Hippocampal formation (tissue), 2 donors: ENCODE measurements at places on chromosomes 1 and 21.

GRCh38 chr1:199174336-199174735, 535.5 kb downstream of the PTPRC start:
- DNase-seq, result no peak

GRCh38 chr1:77620273-77620672, 62.2 kb downstream of the ZZZ3 start:
- DNase-seq, result no peak

DNA sequence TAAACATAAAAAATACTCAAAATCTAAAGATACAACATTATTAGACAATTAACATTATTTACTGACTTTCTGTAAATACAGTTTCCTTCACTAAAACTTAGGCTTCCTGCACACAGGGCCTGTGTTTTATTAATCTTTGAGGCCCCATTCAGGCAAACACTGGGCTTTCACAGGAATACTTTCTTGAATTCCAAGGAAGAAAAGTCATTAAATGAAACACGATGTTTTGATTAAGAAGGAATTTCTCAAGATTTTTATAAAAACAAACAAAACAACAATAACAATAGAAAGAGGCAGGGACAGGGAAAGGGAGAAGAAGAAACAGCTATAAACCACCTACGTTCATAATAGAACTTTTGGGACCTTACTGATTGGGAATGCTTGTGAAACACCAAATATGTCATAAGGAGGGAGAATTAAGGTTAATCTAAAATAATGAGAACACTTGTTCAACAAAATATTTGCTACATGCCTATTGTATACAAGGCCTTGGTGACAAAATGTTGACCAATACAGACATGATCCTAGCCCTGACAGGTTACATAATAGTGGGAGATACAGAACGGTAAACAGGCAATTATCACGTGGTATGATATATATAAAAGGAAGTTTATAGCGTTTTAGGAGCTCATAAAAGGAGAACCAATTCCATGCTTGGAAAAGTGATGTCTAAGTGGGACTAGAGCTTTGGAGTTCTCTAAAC, 3.6 kb downstream of the DDAH1 start:
- no peak for DNase-seq

DNA sequence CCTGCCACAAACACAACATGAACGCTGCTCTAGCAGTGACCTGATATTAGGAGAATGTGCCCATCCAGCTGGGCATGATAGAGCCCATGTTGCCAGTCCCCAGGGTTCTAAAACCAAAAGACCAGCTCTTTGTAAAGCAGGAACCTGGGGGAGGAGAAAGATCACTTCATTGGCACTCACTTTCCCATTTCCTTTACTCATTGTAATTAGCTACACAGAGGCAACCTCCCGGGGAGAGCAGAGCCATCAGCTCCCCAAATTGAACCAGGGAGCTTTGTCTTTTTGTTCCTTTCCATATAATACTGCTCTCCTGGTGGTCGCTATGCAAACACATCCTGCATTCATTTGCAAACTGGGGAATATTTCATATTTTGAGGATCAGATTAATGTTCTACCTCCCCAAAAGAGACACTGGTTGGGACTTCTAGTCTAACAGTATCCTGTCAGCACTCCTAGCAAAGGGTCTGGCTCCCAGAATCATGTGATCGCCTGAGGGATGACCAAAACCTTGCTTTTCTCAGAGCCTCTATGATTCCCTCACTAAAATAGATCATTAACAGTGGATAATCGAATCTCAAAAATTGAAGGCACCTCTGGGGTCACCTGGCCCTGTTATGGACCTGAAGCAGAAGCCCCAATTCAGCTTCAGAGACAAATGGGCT, 76.7 kb upstream of the CD1D start:
- DNase-seq, result no peak

GRCh38 chr21:42251654-42252324, 32.8 kb downstream of the ABCG1 start:
- no peak for DNase-seq

- DNase-seq, result no peak
These were observed 100.9 kb upstream of the RUNX3 start for GRCh38 chr1:25030674-25031589.

DNA sequence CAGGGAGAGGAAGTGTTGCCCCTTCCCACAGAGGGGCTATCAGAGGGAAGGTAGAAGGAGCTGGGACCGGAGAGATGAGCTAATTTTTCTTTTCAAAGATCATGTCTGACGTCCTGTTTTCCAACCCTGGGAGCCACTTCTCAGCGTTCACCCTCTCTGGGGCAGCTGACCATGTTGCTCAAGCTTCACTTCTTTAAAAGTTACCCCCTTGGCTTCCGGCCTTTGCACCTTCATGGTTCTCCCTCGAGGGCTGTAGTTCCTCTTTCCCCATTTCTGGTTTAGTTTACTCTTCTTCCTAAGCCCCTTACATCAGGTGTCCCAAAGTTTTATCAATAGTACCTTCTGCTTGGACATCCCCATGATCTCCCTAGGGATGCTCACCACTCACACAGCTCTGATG, 23.8 kb upstream of the CSF1 start:
- no peak for DNase-seq

DNA sequence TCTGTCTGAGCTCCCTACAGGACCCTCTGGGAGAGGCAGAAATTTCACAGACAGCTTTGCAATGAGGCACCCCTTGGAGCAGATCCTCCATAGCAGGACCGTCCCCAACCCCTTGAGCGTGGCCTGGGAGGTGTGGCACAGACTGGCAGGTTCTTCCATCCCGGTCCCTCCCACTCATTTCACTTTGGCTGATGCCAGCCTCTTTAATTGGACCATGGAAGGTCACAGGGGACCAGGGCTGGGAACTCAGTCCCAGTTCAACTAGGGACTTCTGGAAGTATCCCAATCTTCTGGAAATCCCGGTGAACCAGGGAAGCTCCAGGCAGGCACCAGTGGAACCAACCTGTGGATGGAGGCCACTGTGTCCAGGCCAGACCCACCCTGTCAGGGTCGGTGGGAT, 83.7 kb downstream of the SPSB1 start:
- no peak for DNase-seq

DNA sequence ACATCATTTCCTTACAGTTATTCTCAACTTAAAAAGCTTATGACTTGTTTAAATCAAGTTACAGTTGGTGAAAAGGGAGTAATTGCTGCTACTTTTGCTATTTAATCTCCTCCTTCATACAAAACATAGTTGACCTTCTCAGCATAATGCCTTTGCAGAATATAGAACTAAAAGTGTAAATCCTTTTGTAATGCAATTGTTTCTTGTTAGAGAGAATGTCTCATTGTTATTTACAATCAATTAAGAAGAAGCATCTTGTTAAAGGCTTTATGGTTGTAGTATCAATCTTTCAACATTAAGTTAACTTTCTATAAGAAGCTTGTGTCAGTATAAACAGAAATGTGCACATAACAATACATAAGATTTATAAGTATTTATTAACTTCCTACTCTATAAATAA, 360.7 kb downstream of the BRINP3 start:
- no peak for DNase-seq

GRCh38 chr1:179298952-179299351, 5.4 kb downstream of the SOAT1 start:
- DNase-seq, result no peak

GRCh38 chr1:217895841-217896240, 264.7 kb downstream of the SPATA17 start:
- no peak for DNase-seq

GRCh38 chr1:211335522-211336157, 9.0 kb downstream of the TRAF5 start:
- DNase-seq, result no peak
